ENCODE measurements at places on chromosomes 7 and 10.

DNA sequence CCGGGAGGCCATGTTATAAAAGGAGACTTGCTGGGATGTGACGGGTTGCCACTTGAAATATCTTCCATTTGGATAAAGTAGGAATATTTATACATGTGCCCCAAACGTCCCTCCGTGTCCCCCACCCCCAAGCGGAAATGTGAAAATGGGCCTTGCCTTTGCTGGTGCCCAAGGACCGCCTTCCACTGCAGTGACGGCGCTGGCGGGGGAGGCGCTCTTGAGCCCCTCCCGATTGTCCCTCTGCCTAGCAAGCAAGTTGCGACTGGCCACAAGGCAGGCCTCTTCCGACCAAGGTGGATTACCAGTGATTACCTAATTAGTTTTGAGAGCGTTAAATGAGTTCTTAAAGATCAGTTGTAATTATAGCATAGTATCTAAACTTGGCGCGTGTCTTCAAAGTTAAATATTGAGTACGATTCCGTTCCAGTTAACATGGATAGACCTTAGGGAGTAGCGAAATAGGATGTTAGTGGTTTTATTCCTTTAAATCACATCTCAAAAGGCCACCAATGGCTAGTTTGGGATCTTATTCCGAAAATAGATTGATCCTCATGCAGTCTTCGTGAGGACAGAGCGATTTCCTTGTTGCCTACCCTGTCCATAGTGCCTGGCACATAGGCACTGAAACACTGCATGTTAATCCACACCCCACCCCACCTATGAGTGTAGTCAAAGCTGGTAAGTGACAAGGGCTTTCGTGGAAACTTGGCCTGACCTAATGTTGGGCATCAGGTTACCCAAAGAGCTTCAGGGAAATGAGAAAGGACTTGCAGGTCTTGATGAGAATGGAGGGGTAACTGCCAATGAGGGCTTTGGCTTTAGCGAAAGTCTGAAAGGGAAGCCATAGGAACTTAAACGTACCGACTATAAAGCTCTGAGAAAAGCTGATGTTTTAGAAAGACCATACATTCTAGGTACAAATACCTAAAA is 1.1 kb downstream of the PPIA start:
- peak; percentile 85 for DNase-seq

GRCh38 chr7:31735991-31736982 is 49.3 kb downstream of the PPP1R17 start:
- peak; percentile 50 for DNase-seq

GRCh38 chr7:1964913-1965578 is 267.7 kb downstream of the MAD1L1 start:
- peak; percentile 30 for DNase-seq

- DNase-seq, result no peak
These were observed 473.1 kb upstream of the PODXL start for GRCh38 chr7:132029369-132030085.

DNA sequence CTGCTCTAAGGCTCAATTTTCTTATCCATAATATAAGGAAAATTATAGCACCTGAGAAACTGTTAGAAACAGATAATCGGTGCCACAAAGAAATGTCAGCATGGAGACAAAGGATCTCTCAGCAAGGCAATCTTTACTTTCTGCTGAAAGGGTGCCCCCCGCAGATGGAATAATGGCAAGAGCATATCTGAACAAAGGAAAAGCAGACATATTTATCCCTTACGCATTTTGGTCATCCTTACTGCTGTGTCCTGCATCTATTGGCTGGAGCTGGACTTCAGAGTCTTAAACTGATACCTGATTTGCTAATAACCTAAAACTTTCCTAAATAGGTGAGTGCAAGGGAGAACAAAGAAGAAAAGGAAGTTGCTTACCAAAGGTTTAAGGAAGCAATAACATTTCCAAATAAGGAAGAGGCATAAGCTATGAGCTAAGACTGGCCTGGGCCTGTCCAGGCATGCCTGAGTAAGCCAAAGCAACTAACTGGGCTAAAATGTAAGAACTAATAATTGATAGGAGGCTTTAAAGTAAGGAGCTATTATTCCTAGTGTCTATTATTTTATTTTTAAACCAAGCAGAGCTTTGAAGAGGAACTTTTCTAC is 39.6 kb upstream of the ELMO1 start:
- no peak for DNase-seq

GRCh38 chr7:51126324-51126723 is 190.3 kb downstream of the COBL start:
- no peak for DNase-seq

DNA sequence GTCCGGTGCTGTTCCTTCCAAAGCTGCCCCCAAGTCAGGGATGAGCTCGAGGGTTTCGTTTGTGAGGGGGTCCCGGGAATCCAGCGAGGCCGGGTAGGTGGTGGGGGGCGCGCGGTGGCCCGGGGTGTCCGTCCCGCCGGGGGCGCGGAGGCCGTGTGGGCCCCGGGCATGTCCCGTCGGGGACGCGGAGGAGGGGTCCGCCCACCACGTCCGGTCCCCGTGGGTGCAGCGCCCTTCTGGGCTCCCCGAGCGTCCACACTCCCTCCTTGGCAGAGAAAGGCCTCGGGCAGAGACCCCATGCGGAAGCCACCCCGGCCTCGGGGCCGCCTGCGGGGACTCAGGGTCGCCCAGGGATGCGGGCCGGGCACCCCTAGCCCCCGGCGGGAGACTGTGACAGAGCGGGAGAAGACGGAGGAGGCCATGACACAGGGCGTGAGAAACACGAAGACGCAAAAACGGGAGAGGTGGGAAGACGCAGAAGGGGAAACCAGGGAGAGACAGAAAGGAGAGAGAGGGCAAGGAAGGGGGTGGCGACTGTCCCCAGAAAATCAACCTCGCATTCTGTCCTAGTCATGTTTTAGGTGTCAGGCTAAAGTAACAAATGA is 640 bp upstream of the ZNF425 start:
- DNase-seq, result peak; percentile 58

DNA sequence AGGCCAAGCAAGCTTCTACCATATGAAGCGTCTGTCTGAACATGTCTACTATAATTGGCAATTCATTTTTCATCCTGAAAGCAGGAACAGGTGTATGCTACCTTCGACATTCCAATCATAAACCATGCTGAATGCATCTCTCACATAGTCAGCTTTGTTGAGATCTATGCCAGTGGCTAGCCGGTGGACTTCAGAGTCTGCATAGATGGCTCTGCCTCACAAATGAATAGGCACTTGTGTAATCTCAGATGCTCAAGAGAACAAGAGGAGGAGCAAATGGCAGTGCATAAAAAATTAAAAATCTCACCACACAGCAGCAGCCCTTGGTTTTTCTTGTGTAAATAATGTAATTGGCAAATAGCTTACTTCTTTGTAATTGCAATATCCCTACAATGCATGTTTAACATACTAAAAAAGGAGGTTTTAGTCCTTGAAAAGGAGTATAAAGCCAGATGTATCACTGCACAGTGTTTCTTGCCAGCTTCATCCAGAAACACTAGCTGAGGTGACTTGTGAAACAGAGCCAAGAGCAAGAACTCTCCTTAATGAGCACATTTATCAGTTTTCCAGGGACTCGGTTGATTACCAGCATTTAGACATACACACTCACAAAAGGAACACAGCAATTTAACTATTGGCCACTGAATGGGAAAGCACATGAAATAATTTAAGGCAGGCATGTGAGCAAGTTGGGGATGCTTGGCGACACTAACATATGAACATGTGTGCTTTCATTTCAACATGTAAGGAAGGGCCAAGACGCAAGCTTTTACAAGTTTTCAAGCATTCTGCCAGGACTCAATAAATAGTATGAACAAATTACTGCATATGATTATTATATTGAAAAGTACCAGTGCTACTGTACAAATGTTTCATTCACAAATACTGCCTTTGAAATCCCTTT is 249.9 kb upstream of the PLXNA4 start:
- no peak for DNase-seq

GRCh38 chr7:1586126-1586826 is 16.4 kb upstream of the PSMG3 start:
- no peak for DNase-seq

DNA sequence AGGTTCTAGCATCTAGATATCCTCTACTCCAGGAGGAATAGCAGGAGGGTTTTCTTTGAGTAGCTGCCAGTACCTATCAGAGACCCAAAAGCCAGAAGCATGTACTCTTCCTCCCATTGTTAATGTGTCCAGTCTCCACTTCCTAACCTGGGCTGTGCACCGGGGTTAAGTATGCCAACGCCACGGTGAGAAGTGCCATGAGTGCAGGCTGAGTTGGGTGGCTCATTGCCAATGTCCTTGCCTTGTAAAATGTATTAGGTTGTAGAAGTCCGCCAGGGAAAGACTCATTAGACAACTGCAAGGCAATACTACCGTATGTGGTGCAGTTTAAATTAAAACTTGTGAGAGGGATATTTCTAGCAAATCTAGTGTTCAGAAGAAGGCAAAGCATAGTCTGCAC is 55.0 kb upstream of the PRR15 start:
- no peak for DNase-seq

DNA sequence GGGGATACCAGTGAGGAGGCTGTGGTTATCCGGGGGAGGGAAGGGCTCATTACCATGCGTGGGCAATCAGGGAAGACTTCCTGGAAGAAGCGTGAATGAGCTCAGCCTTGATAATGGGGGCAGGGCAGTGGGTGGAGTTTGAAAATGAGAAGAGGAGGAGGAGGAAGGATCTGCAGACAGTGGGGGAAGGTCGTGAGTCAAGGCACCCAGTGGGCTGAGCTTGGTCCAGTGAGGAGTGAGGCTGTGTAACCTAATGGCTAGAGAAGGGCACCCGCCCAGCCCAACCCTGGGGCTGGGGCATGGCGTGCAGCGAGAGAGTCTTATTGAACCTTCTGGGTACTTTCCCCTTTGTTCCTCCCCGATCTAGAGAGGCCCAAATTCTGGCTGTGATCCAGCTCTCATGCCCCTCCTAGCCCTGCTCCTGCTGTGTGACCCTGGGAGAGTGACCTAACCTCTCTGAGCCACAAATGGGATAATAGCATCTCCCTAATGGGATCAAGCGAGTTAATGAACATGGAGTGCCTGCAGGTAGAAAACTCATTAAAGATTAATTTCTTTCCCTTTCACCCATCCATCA is 31.5 kb downstream of the CLIP2 start:
- DNase-seq, result no peak

DNA sequence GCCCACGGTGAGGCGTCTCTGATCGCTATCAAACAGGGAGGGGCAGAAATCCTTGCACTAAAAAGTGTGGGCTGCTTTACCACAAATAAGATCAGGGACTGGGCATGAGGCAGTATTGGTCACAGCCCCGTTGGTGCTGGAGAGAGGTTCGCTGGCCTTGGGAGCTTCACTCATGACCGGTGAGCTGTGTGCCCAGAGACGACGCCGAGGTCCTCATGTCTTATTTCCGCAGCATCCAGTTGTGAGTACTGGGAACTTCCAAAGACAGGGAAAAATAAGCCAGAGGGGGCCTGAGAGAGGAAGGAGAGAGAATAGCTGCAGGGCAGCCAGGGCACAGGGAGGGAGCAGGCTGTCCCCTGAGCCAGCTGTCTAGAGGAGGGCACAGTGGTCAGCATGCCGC is 154.2 kb upstream of the PRKCQ start:
- DNase-seq, result no peak

GRCh38 chr7:73742753-73743641 is 4.4 kb upstream of the ABHD11 start:
- DNase-seq, result peak; percentile 91

- DNase-seq, result peak; percentile 87
These were observed 32.9 kb downstream of the WIPI2 start for GRCh38 chr7:5222841-5223411.

- no peak for DNase-seq
These were observed 63.2 kb downstream of the CCDC3 start for GRCh38 chr10:12938271-12938670.

- no peak for DNase-seq
These were observed 66.1 kb downstream of the ADD3 start for GRCh38 chr10:110073896-110074295.

DNA sequence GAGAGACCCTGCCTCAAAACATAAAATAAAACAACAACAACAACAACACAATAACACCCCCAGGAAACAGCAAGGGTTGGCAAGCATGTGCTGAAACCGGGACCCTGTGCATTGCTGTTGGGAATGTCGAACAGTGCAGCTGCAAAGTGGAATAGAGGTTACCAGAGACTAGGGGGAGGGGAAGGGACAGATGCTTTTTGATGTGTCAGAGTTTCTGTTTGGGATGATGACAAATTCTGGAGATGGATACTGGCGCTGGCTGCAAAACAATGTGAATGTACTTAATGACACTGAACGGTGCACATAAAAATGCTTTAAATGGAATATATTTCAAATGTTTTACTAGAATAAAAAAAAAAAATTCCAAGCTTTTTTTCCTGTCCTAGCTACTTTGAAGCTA is 241.8 kb downstream of the TEX36 start:
- no peak for DNase-seq

DNA sequence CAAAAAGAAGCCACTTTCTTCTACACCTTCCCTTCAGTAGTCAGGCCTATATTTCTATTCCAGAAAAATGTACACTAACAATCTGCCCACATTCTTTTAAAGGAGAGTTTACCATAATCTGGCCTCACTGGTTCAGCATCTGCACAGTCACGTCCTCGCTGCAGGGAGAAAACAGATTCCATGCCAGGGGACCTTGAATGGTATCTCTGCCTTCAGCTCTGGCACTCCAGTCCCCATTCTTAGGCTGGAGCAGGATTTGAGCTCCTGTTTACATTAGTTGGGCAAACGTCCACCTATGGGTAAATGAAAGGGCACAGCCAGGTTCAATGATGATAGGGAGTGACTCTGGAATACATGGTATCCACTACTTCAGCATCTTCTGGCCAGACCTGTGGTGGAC is 371.0 kb upstream of the MTPN start:
- DNase-seq, result no peak

DNA sequence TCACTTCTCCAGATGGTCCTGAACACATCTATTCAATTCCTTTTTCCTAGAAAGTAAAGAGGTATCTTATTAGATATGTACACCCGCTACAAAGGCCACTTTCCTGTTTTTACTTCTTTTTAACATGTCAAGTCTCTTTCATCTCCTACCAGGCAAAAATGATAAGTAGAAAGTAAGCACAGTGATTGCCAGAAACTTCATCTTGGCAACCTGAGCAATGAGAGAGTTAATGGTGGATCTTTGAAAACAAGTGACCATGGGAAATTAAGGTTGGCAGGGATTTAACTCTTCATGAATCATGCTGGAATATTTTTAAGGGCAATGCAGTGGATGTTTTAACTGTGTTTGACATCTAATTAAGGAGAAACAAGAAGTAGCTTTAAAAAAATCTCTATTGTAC is 2.7 kb downstream of the SEMA3A start:
- DNase-seq, result no peak

DNA sequence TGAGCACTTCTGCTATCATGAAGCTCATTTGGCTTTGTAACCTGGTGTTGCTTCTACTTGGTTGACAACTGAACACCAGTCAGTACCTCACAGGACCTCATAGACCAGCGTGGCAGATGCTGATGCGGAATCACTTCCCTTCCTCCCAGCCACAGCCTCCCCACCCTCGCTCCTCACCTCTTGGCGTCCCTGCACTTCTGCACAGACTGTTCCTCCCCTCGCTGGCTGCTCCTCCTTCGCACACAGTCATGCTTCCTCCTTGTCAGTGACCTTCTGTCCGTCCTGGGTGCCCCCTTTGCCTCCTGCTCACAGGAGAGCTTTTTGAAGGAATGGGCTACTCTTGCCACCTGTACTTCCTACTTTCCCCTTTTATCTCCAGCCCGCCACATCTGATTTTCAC is 61.4 kb upstream of the CTBP2 start:
- no peak for DNase-seq

- DNase-seq, result no peak
These were observed 10.5 kb downstream of the DDC start for GRCh38 chr7:50554431-50555322.

All from left lung (tissue), 14 donors.